ENCODE measurements at places on chromosomes 4 and X.

GRCh38 chrX:129634541-129634940 is 20.2 kb downstream of the APLN start:
- DNase-seq = no peak

- no peak for DNase-seq
Observed at GRCh38 chr4:7126981-7127380, 59.1 kb upstream of the GRPEL1 start.

GRCh38 chr4:18162453-18162852 is 140.9 kb upstream of the LCORL start:
- no peak for DNase-seq

- DNase-seq = no peak
Observed at GRCh38 chr4:178142724-178143123, 700.5 kb upstream of the AGA start.

DNA sequence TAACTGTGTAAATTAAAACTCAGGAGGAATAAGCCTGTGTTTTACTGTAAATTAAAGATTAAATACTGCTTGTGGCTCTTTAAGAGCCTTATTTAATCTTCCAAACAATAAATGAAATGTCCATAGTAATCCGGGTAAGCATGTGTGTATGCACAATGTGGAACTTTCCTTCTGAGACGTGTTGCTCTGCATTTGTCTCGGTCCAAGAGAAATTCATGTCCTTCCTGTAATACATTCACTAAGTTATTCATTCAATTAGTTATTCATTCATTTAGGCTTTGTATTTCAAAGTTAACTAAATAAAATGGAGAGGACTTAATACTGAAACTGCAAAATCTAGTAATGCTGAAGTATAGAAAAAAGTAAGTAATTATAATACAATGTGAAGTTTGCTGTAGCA is 2728.8 kb downstream of the PCDH7 start:
- DNase-seq = no peak

- no peak for DNase-seq
Observed at GRCh38 chr4:52915730-52916300, 53.7 kb downstream of the RASL11B start.

GRCh38 chr4:122548452-122548851 is 72.4 kb downstream of the IL21 start:
- peak; percentile 33 for DNase-seq

GRCh38 chrX:12844319-12844718 is 22.6 kb upstream of the TLR7 start:
- no peak for DNase-seq

DNA sequence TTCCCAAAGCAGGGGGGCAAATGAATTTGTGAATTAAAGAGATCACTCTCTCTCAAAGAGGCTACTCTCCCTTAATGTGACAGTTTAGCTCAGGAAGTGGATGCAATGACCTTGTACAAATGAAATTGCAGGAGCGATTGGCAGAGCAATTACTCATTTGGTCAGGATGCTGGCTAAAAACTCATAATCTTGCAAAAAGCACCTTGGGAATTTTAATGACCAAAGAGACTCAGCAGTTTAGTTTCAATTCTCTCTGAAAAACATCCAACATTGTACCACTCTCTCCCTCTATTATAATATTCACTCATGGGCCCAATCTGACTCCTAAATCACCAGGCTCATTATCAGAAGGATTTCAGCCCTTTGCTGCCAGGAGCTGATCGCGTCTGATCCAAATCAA is 26.1 kb downstream of the PDGFC start:
- DNase-seq = no peak

DNA sequence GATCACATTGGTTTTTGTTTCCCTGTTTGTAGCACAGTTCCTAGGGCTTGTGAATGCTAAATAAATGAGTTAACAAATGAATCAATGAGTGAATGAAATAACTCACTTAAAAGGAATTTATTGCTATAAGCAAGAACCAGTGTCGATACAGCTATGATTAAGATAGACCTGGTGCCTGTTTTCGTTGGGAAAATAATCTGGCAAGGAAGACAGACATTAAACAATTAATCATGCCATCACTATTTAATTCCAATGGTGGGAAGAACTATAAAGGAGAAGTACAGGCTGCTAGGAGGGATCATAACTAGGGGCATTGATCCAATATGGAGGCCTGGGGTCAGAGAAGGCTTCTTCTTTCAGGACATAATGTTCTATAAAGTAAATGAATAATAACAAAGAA is 4.5 kb upstream of the CBR4 start:
- DNase-seq = no peak

- DNase-seq = no peak
Observed at GRCh38 chr4:119537586-119537985, 91.0 kb downstream of the PDE5A start.

GRCh38 chr4:22754116-22754515 is 61.4 kb downstream of the GBA3 start:
- DNase-seq = no peak

Data from activated CD4-positive, alpha-beta T cell treated with anti-CD3 and anti-CD28 coated beads, Interleukin-2, Interleukin-4, amounts not matched to agents 100 ng/mL and 50 ng/mL, durations not matched to agents 16 hours and 8 hours (primary cell).